ENCODE measurements at places on chromosomes 12 and 14. TPM values are rescaled to one million over a fixed set of nuclear protein-coding genes. Genes with fewer than 3 reads are reported as not detected.

- DNase-seq = no peak
Measured at GRCh38 chr14:58815794-58816193, 178.0 kb downstream of the DACT1 start.

Gene RABGGTA
- 20.4 TPM for polyA plus RNA-seq

Gene HSP90AA1
- polyA plus RNA-seq = 427 TPM

DNA sequence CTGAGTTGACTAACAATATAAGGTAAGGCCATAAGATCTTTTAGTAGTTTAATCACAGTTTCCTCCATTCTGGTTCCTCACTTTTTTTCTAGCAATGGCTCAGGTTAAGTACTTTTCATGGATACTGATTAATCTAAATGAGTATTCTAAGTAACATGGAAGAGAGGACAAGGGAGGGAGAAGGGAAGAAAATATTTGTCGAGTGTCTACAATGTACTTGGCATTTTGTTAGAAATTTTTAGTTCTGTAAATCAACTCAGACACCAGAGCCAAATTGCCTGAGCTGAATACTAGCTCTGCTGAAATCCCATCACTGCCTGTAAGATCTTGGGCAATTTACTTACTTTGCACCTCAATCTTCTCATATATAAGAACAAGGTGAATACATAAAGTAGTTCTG, 20.2 kb downstream of the RERG start:
- DNase-seq = no peak

DNA sequence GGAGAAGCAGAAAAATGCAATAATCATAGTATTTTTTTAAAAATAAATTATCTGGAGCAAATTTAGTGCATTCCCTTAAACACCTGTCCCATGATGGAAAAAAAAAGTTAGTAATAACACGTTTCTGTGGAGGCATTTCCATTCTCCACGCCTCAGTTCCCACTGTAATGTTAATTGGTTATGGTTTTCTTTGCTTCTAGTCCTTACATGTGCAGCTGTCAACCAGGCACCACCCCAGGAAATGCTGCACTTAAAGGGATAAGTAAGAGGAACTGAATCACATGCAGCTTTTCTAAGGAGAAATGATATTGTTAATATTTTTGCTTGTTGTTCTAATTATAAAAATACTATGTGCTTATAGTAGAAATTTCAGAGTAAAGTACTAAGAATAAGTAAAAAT, 240.3 kb downstream of the ZFP36L1 start:
- DNase-seq = no peak

DNA sequence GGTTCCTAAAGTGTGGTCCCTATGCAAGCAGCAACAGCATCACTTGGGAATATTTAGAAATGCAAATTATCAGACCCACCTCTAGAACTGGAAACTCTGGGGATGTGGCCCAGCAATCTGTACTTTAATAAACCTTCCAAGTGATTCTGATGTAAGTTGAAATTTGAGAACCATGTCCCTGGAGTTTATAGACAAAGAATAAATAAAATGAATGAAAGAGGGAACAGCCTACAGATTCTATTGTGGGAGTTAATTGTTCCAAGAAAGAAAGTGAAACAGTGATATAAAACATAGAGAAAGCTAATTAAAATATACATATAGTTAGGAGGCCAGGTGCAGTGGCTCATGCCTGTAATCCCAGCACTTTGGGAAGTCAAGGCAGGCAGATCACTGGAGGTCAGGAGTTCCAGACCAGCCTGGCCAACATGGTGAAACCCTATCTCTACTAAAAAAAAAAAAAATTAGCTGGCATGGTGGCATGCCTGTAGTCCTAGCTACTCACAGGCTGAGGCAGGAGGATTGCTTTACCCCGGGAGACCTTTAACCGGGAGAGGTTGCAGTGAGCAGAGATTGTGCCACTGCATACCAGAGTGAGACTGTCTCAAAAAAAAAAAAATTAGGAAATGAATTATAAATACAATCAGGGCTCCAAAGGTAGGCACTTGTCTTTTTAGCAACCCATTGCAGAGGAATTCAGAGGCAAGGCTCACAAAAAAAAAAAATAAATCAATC, 507.5 kb downstream of the NAV3 start:
- DNase-seq = no peak

- DNase-seq = no peak
Measured at GRCh38 chr14:81516986-81517797, 16.5 kb downstream of the SEL1L start.

- no peak for DNase-seq
Measured at GRCh38 chr14:56211084-56211483, 92.9 kb downstream of the PELI2 start.

- DNase-seq = no peak
Measured at GRCh38 chr14:20680363-20680762, 4.0 kb upstream of the RNASE4 start.

GRCh38 chr12:121138284-121138683, 5.6 kb downstream of the P2RX7 start:
- no peak for DNase-seq

Gene CDKN3
- polyA plus RNA-seq = 2.7 TPM

Gene MUCL1
- polyA plus RNA-seq = not detected

DNA sequence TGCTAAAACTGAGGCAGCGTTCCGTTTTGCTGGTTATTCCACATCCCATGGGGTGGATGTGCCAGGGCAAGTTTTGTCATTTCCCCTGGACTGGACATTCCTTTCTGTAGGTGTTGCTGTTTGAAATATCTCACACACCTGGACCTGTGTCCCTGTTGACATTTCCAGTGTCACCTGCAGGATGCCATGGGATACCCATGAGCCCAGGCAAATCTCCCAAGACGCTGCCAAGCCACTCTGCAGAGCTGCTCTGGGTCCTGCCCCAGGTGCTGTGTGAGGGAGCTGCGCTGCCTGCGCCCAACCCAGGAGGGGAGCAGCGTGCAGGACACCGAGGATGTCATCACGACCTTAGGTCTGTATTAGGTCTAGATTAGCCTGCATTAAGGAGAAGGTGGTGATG, 5.2 kb upstream of the PACS2 start:
- no peak for DNase-seq

DNA sequence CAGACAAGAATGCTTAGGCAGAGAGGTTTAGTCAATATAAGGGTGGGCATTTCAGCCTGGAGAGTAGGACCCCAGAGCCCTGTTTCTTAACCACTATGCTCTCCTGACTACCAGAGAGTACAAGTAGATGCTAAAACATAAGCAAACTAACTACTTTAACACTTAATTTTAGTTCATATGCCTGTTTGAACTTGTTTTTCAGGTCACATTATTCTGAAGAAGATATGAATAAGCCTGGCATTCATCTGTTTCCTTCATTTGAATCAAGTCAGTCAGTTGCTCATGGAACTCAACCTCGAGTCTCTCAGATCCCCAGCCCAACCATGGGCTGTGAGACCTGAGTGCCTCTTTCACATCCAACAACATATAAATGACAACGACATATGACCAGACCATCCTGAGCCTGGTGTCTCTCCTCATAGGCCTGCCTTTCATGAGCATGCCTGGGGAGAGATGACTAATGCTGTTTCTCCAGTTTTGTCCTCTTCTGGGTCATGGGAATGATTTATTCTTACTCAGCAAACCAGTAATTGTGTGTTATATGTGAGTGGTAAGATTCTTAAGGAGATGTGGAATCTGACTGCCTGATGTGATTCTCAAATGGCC, 251.1 kb upstream of the BTG1 start:
- no peak for DNase-seq

Gene TTC8
- 1.8 TPM for polyA plus RNA-seq

DNA sequence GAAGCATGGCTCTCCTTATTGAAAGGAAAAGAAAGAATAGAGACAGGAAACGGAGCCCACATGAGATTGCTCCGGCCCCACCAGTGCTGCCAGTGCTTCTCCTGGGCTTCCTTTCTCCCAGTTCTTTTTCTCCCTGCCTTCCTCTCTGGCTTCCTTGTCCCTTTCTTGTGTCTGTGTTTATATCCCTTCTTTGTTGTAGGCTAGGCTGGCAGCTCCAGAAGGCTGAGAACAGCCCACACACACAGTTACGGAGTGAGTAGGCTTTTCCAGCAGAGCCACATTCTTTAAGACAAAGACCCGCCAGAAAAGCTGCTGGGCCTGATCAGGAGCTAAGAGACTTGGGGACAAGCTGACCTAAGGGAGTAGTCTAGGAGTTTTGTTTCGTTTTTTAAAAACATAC, 13.0 kb downstream of the CIPC start:
- DNase-seq = no peak

GRCh38 chr12:123726962-123727361, 14.8 kb downstream of the ATP6V0A2 start:
- no peak for DNase-seq

Gene HOXC13
- not detected for polyA plus RNA-seq

Gene PROX2
- 0.22 TPM for polyA plus RNA-seq

GRCh38 chr14:68191567-68192321, 372.2 kb downstream of the RAD51B start:
- no peak for DNase-seq

Gene MANSC4
- not detected for polyA plus RNA-seq

Gene MGP
- 0.14 TPM for polyA plus RNA-seq

DNA sequence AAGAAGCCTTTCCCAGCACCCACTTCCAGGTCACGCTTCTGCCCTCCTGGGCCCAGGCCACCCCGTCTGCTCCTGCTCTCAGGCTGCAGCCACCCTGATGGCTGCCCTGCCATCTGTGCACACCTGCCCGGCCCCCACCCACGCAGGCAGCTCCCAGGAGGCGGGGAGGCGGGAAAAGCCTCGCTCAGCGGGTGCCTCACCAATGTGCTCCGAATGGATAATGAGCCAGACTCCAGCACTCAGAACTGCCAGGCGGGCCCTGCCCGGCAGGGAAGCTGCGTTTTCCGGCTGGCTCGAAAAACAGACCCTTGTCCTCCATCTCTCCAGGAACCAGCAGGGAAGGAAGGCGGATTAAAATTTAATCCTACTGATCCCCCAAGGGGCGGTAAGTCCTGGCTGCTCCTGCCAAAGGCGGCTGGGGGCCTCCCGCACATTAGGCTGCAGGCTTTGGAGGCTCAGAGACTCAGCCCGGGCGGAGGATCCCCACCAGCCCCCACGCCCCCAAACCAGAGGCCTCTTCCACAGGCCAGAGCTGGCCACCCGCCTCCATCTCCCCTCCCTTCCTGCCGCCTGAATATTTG, 104.0 kb downstream of the NCOR2 start:
- no peak for DNase-seq

Gene TMEM106C
- polyA plus RNA-seq = 37.0 TPM

Gene TSPAN19
- not detected for polyA plus RNA-seq

- DNase-seq = no peak
Measured at GRCh38 chr12:127268706-127269425, 998.1 kb upstream of the TMEM132C start.
